Stimulated activated CD8-positive, alpha-beta memory T cell treated with anti-CD3 and anti-CD28 coated beads, Interleukin-7, amount 100 ng/mL, for 1 hour (primary cell): ENCODE measurements at places on chromosomes 4 and X.

DNA sequence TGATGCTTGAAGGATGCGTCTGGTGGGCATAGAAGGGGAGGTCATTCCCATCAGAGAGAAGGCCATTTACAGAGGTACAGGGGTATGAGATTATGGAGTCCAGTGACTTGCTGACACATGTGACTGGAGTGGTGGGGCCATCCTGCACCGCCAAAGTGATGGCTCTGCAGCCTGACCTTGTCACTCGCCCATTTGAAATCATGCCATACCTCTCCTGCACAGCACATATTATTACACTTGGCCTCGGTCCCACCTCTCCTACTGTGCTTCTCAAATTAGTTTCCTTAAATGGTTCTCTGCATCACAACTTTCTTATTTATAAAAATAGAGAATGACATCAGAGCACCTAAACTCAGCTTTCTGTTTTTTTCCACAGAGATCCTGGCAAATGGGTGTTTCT lies 60.7 kb upstream of the HAND2 start:
- DNase-seq: no peak

DNA sequence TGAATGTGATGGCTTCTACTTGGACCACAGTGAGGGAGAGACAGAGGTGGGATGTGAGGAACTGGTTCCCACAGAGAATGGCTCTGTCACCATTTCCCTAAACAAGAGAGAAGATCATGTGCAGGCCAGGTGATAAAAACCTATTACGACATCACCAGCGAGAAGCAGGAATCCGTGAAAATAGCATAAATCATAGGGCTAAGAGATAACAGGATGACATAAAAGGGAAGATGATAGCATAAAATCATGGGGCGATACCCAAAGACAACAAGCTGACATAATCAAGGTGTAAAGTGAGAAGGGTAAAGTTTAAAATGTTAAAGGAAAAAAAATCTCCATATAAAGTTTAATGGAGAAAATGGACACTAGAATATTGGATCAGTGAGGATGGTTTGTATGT lies 205.5 kb upstream of the SLIT2 start:
- DNase-seq: no peak

DNA sequence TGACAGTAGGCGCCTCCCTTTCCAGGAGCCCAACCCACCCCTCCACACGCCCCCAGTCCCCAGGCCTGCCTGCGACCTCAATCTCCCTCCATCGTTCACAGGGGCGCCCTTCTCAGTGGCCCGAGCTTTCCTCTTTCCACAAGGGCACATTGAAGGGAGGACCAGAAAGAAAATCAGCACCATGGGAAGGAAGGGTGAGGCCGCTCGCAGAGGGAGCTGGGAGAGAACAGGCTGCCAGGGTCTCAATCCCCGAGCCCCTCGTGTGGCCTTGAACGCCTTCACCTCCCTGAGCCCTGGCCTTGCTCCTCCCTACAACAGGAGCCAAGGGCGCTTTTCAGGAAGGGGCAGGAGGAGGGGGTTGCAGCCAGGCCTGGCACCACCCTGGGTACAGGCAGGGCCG lies 66.5 kb downstream of the WFS1 start:
- no peak for DNase-seq

DNA sequence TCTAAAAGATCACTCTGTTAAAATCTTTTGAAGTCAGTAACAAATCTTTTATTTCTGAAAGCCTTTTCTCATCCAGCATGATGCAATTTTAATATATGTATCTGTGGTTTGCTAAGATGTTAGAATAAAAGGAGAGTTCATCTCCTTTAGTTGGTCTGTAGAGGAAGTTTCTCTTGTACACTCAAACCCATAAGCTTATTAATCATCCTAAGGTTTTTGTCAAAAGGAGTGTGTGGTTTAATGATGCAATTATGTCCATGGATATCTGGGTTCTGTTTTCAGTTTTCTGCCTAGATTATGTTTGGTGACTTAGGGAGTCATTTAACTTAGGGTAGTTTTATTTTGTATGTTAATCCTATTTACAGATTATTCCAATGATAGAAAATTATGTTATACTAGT lies 52.1 kb upstream of the NDST4 start:
- DNase-seq: no peak

DNA sequence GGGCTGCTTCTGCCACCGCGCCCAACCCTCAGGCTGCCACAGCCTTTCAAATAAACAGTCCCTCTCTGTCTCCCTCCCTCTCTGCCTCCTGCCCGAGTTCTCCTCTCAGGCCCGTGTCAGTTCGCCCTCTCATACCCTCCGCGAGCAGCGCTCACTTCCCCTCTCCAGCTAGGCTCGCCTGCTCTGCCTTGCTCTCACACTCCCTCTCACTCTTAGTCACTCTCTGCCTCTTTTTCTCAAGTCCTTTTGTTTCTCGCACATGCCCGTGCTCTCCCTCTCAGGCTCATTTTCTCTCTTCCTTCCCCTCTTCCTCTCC lies 3.2 kb downstream of the EFNB1 start:
- DNase-seq: no peak

GRCh38 chrX:145613894-145614293 lies 203.7 kb upstream of the SLITRK2 start:
- DNase-seq: no peak

DNA sequence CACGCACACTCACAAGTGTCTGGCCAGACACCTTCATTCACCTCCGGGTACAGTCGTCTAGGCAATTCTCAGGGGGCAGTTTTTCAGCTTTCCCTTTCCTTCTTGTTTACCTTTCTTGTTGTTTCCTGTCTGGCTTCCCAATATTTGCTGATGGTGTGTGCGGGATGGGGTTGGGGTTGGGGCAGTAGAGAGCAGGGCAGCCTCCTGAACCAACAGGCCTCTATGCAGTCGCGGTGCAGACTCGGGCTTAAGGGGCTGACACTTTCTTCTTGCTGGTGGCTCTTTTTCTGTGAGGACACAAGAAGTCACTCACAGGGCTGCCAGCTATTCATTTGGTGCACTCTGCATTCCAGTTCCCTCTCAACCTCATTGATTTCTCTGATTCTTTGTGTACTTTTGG lies 56.4 kb downstream of the NBDY start:
- no peak for DNase-seq

- no peak for DNase-seq
Observed at GRCh38 chrX:39203427-39203826, 402.2 kb downstream of the MID1IP1 start.

DNA sequence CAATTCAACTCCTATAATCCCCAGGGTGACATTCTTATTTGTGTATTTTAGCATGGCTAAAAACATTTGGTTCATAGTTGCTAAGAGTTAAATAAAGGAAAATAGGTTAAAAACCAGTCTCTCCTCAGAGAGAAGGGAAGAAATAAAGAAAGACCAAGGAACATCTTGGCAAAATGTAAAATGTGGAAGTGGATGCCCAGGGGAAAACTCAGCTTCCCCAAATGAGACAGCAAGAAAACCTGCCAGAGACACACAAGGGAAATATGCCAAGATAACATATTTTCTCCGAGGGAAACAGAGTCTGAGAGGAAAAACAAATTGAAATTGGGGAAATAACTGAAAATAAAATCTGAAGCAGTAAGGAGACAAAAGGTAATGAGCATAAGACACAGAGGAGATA lies 1569.3 kb downstream of the PCDH18 start:
- no peak for DNase-seq

- no peak for DNase-seq
Observed at GRCh38 chr4:110639207-110640090, 16.6 kb upstream of the PITX2 start.

GRCh38 chr4:8741513-8742226 lies 130.0 kb downstream of the HMX1 start:
- no peak for DNase-seq

DNA sequence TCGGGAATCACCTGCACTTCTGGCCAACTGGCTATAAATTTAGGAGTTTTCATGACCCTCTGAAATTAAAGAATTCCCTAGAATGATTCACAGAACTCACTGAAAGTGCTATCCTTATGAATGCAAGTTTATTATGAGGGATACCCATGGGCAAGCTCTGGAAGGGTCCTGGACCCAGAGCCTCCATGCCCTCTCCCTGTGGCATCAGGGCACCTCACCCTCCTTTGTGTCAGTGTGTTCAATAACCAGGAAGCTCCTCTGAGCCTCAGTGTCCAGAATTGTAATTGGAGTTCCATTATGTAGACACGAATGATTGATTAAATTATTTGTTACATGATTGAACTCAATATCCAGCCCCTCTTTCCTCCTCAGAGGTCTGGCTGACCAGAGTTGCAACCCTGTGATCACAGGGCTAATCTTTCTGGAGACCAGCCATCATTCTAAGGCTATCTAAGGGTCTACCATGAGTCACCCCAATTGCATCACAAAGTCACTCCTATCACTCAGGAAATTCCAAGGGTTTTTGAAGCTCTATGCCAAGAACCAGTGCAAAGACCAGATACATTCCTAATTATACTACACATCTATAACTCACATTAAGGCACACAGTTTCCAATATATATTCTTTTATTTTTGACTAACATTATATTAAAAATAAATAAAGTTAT lies 8.9 kb downstream of the ANXA3 start:
- DNase-seq: no peak
